ENCODE measurements at places on chromosomes 3 and 15.
A peak's percentile ranks its signal among the peaks of the same experiment; 100 is the strongest.

- no peak for DNase-seq
These were observed 96.9 kb downstream of the LINGO1 start for GRCh38 chr15:77535845-77536244.

DNA sequence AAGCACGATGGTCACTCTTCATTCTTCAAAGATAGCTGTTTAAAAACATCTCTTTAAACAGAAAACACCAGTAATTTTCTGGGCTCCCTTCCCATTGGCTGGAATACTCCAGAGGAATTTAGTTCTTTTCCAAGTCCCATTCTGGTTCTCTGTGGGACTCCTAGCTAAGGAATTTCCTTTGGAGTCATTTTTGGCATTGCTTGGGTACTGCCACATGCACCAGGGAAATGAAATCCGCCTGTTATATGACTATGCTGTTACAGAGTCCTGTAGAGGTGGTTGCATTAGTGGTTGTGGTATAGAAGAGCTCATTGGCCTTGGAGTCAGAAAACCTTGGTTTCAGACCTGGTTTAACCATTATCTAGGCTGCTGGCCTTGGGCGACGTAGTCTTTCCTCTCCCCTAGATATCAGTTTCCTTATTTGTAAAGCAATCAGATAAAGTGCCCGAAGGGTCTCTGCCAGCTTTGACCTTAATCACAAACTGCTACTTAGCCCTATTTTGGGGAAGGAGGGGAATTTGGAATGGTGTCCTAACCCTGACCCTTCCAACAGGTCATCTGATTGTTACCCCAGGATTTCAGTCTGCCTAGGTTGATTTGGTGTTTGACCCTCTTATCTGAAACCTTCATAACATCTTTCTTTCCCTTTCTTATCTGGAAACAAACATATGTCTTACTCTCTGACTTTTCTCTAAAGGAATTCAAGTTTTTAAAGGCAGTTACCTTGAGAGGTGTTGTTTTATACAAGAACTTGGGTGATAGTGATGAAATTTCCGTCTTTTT, 13.4 kb downstream of the RTP1 start:
- no peak for DNase-seq

- DNase-seq = no peak
These were observed 154.2 kb downstream of the MECOM start for GRCh38 chr3:169509359-169509758.

DNA sequence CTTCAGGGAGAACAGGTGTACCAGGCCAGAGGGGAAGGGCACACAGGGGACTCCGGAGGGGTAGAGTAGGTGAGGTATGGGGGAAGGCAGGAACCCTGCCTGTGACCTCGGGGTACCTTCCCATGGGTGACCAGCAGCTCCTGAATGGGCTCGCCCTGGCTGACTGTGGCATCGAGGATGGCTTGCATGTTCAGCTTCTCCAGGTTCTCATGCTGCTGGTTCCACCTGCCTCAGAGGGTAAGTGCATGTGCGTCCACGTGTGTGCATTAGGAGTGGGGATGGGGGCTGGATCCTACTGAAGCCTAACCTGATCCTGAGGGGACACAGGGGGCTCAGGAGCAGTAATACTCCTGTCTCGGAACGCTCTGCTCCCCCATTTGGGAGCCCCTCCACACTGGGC, 524 bp downstream of the ZMYND10 start:
- no peak for DNase-seq

- peak; percentile 97 for DNase-seq
These were observed at the start of the genes EFL1 and SAXO2 for GRCh38 chr15:82262422-82263026. Gene EFL1, minus strand, starts transcription at chr15:82262734. Its CDS starts 956 bp downstream, at chr15:82261778. Gene SAXO2, plus strand, starts transcription at chr15:82262818. Its CDS starts 62 bp downstream, at chr15:82262880.

- DNase-seq = no peak
These were observed 86.1 kb upstream of the CGNL1 start for GRCh38 chr15:57290187-57290586.

DNA sequence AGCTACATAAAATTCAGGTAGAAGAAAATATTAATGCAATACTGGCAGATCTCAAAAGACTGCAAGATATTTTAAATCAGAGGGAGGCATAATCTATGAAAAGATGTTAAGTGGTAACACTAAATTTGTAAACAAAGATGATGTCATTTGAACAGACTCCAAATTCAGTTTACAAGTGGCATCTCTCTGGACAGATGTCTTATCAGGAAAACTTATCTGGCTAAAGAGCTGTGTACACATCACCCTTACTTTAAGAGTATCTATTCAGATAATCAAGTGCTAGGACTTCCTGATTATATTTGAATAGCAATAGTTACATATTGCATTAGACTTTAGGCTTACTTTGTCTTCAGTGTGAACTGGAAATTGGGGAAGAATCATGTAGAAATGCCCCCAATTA, 231.5 kb downstream of the WDR72 start:
- no peak for DNase-seq

DNA sequence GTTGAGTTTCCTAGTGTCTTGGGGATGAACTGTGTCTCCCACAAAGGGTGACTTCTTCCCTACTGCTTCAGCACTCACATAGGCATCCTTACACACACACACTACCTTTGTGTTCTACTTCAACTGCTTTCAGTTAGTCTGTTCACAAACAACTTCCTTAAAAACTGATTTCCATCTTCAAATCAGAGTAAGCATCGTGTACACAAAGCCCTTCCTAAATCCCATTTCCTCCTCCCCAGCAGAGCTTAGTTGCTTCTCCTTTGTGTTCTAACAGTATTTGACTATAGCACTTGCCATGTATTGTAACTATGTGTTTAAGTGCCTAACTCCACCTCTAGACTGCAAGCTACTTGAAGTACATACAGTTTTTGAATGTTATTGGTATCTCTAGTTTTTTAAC, 71.7 kb downstream of the TNIK start:
- DNase-seq = no peak

- no peak for DNase-seq
These were observed 789.3 kb downstream of the IGSF11 start for GRCh38 chr3:118245312-118245711.
